Trophoblast cell (in vitro differentiated cells and primary cell): ENCODE measurements at places on chromosomes 3 and 15.

DNA sequence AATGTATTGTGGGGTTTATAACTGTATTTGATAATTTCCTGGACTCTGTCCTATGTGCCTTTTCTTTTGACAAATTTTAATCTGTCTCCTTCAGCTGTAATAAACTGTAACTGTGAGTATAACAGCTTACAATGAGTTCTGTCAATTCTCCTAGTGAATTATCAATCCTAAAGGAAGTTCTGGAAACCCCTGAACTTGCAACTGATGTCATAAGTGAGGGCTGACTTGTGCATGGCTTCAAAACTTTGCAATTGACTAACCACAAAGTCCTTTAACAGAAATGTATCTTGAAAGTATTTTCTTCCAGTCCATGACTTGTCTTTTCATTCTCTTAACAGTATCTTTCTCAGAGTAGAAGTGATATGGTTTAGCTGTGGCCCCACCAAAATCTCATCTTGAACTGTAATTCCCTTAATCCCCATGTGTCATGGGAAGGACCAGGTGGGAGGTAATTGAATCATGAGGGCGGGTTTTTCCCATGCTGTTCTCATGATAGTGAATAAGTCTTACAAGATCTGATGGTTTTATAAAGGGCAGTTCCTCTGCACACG lies 108.3 kb downstream of the TFDP2 start:
- DNase-seq = no peak

DNA sequence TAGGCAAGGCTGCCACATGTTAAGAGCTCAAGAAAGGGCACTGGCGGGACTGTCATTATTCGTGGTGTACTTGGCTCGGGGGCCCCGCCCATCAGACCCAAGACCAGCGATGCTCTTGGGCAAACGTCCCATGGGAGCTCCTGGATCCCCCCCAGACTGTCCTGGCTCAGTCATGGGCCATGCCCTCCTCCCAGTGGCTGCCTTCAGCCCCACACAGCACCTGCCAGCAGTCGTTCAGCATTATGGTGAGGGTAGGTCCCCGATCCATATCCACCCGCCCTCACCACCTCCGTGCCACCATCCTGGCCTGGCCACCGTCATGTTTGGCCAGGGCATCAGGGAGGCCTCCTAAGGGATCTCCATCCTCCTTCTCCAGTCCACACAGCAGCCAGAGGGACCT lies 51.4 kb upstream of the IQSEC1 start:
- DNase-seq = no peak

- peak; percentile 34 for DNase-seq
These were observed 187.9 kb downstream of the NFKBIZ start for GRCh38 chr3:102037209-102037608.

DNA sequence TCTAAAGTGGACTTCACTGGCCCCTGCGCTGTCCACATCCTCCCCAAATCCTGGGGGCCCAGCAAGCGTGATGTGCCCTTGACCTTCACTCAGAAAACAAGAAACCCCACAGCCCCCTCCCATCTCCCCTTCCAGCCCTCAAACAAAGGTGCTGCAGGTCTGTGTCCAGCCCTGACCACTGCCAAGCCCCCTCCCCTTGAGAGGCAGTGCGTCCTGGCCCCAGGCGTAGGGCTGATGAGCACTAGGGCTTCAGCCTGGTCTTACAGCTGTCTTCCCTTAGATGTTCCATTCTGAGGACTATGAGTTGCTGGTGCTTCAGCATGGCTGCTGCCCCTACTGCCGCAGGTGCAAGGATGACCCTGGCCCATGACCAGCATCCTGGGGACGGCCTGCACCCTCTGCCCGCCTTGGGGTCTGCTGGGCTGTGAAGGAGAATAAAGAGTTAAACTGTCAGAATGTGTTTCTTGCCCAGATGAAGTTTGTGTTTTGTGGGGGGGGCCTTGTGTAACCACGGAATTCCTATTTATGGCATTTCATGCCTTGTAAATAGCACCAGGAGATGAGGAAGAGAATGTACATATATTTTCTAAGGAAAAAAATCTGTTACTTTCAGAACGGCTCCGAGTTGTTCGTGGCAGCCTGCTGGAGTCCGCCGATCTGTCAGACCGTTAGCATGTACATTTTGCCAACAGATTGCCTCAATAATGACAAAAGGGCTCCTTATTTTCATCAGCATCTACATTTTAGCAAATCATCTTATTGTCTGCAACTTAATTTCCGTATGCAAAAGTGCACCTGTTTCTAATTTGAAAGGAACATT lies 8.3 kb upstream of the RHO start:
- no peak for DNase-seq

DNA sequence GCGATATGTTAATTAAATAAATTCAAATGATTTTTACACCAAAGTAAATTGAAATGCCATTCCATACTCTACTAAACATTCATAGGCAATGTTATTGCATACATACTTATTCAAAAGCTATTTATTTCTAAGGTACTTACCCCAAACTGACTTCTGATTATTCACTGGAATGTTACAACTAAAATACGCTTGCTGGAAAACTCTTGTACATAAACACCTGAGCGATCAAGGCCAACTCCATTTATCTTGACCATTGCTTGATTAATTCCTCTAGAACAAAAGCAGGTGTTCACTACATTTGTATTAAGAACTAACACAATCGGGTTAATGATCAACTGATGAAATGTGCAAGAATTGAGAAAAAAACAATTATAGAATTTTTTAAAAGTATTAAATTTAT lies at the start of gene SERPINI2:
Gene SERPINI2, minus strand, starts transcription at position 180 of the 400 bp plus-strand sequence. CDS start 2,208 bp downstream, outside the sequence.
- DNase-seq = no peak

- DNase-seq = no peak
These were observed 3.6 kb downstream of the OXSR1 start for GRCh38 chr3:38169027-38169317.

DNA sequence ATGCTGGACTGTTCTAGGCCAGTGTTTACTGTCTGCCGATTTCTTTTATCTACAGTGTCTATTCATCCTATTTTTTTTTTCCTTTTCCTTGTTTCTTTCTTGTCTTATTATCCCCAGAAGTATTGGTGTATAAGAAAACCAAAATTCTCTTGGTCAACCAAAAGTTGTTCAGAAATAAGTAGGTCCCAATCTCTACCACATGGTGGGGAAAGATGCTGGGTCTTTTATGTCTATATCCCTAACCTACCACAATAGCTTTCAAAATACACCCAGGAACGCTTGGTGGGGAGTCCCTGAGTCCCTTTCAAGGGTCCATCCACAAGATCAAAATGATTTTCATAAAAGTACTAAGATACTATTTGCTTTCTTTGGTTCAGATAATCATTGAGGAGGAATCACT lies 225.6 kb downstream of the CLSTN2 start:
- no peak for DNase-seq

DNA sequence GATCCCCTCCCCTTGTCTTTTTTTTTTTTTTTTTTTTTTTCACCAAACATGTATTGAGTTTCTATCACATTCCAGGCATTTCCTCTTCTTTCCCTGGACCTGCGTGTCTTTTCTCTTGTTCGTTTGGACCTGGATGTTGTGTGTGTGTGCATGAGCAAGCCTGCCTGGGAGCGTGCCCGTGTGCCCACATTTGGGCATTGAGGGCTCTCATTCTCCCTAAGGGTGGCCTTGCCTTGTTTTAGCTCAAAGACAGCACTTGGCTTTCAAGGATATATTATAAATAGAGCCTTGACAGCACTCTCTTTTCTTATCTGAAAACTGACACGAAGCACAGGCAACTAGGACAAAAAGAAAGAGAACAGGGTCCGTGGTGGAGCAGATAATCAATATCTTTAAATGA lies 39.0 kb upstream of the SLC25A26 start:
- no peak for DNase-seq

DNA sequence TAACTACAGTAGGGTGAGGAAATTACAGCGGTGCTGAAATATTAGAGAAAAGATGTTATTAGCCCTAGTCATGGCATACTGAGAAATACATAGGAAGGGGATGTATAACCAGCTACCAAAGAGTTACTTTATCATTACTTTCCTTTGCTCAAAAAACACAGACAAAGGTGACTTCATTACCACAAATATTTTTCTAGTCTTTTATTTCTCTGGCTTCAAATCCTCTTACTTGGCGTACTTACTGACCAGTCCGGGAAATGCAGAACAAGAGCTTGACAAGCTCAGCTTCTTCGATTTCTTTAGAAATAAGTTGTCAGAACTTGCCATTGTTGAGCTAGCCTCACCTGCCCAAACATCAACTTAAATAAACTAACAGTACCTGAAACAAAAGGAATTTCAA lies 142.1 kb upstream of the TMCO5A start:
- DNase-seq = no peak

DNA sequence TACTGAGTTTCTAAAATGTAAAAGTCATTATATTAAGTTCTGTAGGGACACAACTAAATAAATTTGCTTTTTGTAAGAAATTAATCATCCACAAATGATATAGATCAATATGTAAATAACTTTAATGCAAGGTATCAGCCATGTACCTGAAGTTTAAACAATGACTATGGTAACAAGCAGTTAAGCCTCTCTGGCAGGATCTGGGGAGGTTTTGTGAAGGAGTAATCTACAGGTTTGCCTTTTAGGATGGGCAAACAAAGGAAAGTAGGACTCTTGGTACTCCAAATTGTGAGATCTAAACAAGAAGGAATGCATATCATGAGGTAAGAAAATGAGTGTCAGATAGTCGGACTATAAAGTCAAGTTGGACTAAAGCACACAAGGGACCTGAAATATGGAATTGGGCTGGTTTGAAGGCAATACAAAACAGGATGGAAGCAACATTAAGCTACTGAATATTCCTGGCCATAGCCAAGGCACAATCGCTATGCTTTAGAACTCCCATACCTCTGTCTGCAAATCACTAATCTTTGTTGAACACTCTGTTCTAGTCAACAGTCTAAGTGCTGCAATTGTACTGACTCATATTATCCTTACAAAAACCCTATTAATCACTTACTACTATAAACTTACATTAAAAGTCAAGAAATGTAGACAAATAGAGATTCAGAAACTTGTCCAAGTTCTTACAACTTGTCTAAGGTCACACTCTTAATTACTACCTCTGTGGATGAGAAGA lies 412.8 kb downstream of the DIPK2A start:
- DNase-seq = no peak

GRCh38 chr3:177357352-177358090 lies 160.2 kb upstream of the TBL1XR1 start:
- DNase-seq = peak; percentile 89

DNA sequence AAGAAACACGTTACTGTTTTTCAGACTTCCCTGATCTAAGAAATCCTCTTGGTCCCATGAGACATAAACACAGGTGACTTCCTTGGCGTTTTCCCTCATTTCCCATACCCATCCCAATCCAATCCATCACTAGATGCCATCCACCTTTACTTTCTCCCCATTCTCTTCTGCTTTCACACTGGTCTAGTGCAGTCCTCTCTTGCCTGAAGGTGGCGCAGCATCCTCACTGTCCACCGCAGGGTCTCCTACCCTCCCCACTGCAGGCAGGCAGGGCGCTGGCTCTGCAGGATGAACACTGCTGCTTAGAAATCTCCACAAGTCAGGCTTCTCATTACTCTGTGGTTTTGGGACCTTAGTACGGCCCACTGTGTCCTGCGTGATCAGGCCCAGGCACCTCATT lies 58.2 kb downstream of the RAB7A start:
- no peak for DNase-seq

- DNase-seq = no peak
These were observed 99.6 kb upstream of the ROBO2 start for GRCh38 chr3:76940181-76940770.

- no peak for DNase-seq
These were observed 266.1 kb upstream of the C2CD4B start for GRCh38 chr15:62431008-62431797.

- peak; percentile 58 for DNase-seq
These were observed 57.0 kb upstream of the ZNF148 start for GRCh38 chr3:125431912-125432790.

- no peak for DNase-seq
These were observed 28.1 kb upstream of the CYP11A1 start for GRCh38 chr15:74395319-74396145.

DNA sequence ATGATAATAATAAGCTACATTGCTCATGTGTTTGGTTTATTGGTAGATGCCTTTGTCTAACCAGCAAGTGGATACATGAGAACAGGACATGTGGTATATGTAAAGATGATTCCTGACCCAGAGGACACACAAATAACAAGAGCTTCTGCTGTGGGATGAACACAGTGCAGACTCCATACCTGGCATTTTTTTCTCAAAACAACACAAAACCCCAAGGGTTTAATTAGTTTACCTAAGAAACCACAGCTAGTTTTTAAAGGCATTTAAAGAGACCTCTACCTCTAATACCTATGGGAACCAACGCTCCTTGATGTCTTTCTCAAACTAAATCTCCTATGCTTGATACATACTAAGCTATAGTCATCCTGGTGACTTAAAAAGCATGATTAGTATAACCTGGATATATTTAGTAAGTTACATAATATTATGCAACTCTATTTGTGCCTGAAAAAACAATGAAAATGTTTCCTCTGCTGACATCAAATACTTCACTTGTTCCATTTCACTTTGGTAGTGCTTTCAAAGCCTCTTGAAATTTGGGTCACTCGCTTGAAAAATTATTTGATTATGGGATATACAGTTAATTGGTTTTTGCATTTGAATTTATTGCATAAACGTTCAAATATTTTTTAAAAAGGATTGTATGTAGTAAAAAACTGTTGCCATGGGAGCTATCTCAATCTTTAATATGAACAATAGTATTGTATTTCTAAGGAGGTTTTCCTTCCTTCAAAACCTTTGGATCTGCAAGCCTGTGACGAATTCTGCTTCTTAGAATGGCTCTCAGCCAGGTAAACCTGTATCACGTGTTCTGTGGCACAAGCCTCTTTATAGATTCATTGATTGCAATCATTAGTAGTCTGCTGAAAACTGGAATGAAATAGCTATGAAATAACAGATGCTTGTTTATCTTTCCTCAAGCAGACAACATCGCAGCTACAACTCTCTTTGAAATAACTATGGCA lies 233.0 kb upstream of the KCNMB2 start:
- no peak for DNase-seq

DNA sequence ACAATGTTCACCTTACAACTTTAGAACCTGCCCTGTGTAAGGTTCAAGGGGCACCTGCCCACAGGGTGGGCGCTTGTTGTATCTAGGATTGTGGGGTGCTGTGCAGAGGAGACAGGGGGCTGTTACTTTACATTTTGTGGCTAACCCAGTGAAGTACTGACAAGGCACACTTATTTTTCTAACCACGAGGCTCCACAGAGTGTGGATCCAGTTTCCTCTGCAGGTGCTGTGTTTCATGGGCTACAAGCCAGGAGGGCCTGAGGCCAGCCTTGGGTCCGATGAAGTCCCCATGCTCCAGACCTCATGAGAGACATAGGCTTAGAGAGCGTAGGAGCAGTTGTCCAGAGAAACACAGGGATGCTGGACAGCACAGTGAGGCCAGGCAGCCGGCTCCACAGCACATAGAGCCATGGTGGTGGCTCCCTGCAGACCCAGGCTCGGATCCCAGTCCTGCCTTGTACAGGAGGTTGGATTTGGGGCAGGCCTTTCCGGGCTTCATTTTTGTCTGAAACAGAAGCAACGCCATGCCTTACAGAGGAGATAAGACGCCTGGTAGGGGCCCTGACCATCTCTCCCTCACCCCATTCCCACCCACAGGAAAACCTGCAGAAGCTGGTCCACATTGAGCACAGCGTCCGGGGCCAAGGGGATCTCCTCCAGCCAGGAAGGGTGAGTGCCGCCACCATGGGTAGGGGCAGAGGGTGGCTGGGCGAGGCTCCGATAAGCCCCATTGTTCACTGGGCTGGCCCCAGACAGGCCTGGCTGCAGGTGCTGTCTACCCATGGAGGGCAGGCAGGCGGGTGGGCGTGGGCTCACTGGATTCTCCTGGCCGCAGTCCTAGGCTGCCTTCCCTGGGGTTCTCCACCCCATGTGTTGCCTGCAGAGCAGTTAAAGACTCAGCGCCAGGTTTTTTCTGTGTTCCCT lies 40.1 kb upstream of the NR2C2 start:
- DNase-seq = no peak

- DNase-seq = peak; percentile 92
These were observed 81.3 kb upstream of the RNF7 start for GRCh38 chr3:141656771-141657170.
